Thoracic aorta (tissue), 2 donors: ENCODE measurements at places on chromosomes 4 and X.

GRCh38 chr4:122914938-122915337 is 7.5 kb downstream of the NUDT6 start:
- DNase-seq, result no peak

DNA sequence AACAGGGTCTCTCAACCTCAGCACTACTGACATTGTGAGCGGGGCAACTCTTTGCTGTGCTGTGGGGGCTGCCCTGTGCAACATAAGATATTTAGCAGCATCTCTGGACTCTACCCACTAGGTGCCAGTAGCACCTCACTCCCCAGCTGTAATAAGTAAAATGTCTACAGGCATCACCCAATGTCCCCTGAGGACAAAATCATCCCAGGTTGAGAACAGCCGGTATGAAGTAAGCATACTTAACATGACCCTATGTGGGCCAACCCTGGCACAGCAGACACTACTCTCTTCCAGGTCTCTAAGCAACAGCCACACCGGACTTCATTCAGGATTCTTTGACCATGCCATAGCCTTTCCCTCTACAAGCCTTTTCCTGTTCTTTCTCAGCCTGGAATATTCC is 10.5 kb upstream of the MGST2 start:
- no peak for DNase-seq

DNA sequence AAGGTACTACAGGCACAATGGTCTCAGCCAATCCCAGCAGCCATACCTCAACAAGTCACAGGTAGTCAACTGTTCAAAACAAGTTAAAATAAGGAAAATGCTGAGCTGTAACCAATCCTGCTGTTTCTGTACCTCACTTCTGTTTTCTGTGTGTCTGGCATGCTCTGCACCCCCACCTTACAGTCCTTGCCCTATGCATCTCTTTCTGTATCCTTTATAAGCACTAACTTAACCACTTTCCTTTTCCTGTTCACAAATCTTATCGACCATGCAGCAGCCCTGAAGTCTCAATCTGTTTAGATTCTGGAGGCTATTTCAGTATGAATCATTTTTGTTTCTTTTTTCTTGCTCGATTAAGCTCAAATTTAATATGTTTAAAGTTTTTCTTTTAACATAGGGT is 12.5 kb upstream of the FAM13A start:
- DNase-seq, result no peak

- no peak for DNase-seq
These were observed 4.8 kb upstream of the HGFAC start for GRCh38 chr4:3436798-3437581.
